Activated CD4-positive, alpha-beta T cell treated with anti-CD3 and anti-CD28 coated beads, Interleukin-2, amount 50 U/mL, for 24 hours (primary cell): ENCODE measurements at places on chromosomes 2 and 18.

DNA sequence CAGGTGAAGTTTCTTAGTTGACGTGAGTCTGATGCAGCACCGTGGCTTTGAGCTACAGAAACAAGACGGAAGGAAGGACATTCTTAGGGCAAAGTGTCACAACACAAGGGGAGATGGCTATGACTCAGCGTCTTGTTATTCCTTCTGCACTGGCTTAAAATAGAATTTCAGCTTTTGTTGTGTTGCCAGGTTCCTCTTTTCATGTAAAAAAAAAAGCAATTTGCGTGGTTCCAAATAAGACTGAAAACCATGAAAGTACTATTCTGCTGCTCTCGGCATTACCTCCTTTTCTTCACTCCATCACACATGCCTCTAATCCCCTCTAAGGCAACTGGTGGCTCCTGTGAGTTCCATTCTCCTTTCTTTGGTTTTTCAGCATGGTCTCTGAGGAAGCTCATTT lies 150.1 kb downstream of the ANTXR1 start:
- DNase-seq: no peak

DNA sequence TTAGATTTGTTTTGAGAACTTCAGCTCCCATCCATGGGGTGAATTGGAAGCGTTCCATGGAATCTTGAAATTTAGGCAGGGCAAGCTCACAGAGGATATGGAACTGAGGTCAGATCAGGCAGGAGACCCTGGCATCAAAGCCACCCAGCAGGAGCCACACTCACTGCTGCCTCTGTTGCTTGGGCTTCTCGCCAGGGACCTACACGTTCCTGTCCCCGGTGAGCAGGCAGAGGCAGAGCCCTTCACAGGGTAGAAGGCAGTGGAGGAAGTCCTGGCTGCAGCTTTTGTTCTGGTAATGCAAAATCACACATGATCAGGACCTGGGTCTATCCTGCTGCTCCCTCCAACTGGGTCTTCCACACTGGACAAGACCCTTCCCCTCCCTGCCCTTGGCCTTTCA lies 42.1 kb downstream of the CAPN13 start:
- no peak for DNase-seq

DNA sequence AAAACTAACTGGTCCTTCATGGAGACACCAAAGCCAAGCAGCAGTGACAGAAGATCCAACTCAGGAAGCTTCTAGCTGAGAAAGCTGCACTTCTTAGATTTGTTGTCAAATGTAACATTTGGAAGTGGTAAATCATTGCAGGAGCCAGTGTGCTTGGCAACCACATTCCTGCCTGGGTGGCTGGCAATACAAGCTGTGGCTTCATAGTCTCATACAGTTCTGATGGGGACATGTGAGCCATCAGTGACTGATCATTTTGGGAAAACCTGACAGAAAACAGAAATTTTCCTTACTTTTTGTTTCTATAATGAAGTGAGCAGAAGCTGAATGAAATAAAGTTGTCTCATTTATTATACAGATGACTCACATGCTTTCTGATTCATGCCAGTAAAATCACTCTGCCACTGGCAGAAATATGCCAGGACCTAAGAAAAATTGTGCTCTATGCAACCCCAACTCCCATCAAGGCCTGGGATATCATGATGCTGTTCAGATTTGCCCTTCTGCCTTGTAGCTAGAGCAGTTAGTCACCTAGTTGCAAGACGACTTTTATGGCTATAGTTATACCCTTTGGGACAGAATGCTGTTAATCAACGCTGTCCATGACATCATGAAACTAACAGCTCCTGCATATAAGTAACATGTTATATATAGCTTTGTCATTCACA lies 508.1 kb downstream of the ADCYAP1 start:
- no peak for DNase-seq

DNA sequence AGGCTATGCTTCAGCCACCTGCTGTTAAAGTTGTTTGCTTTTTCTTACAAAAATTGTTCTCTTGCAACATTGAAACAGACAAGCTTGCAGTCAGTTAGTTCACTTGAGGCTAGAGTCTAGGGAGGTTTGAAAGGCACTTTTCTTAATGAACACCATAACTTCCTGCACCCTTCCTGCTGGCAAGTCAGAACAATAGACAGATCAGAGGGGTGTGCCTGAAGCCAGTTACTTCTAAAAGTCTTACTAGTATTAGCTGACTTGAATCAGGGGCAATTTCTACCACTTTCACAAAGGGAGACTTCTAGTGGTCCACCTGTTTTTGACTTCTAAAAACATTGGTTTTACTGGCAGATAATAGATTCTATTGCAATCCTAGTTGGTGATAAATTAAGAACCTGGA lies 367.4 kb upstream of the CDH20 start:
- no peak for DNase-seq

DNA sequence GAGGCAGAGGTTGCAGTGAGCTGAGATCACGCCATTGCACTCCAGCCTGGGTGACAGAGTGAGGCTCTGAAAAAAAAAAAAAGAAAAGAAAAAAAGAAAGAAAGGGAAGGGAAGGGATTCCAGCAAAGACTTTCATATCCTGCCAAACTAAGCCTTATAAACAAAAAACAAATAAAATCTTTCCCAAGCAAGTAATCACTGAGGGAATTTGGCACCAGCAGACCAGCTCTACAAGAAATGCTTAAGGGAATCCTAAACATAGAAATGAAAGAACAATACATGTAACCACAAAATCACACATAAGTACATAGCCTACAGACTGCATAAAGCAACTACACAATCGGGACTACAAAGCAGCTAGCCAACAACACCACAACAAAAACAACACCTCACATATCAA lies 79.1 kb downstream of the TRABD2A start:
- no peak for DNase-seq

DNA sequence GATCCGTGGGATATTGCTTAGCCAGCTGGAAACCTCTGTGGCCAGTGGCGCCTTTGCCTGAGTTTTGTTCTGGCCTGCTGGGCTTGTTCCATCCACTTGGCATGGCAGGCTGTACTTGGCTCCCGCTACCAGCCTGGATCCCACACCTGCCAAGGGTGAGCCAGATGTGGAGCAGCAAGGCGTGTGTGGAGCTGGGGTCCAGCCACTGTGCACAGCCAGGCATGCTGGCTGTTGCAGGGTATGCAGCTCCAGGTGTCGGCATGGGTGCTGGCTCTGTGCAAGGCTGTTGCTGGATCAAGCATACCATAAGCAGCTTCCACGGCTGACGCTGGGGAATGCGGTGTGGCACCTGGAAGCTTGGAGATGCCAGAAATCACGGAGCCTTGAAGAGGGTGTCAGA lies 34.5 kb downstream of the PTPN4 start:
- DNase-seq: no peak

- DNase-seq: no peak
Observed at GRCh38 chr18:51461956-51462355, 264.5 kb upstream of the MEX3C start.

DNA sequence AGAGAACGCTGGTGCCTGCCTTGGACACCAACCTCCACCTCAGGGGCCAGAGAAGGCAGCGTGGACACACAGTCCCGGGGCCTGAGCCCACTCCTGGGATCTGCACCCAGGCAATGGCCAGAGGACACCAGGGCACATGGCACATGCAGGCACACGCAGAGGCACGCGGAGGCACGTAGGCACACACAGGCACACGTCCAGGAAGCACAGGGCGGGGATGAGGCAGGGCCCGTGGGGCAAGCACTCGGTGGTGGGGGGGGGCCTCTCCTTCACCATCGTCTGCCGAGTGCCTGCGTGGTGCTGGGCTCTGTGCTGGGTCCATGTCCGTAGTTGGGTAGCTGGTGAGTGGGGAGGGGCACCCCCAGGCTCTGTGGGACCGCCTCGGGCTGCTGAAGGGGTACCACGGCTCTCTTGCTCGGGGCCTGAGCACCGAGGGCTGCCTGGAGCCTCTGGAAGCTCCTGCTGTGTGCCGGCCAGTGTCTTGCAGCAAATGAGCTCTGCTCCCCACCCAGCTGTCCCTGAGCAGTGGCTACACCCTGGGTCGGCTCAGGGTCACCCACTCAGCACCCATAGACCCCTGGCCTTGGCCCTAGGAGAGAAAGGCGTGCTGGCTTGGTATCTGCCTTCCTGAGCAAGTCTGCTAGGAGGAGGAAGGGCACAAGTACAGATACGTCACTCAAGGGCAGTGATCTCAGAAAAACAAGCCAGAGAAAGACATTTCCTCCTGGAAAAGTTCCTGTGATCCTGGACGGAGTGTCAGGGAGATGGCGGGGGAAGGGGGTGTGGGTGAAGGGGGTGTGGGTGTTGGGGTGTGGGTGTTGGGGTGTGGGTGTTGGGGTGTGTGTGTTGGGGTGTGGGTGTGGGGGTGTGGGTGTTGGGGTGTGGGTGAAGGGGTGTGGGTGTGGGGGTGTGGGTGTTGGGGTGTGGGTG lies 26.4 kb downstream of the RTP5 start:
- no peak for DNase-seq
